ENCODE measurements at places on chromosomes 1 and 21. TPM values are rescaled to one million over a fixed set of nuclear protein-coding genes. Genes with fewer than 3 reads are reported as not detected.
A peak's percentile ranks its signal among the peaks of the same experiment; 100 is the strongest.

Gene C2CD4D
- total RNA-seq, result 1.4 TPM

Gene NHLH1
- 0.26 TPM for total RNA-seq

GRCh38 chr1:37394574-37395464 lies 79.6 kb upstream of the ZC3H12A start:
- peaks cover 96% of the 10 kb centered on the region for H3K27me3 ChIP-seq
- H3K36me3 ChIP-seq, result no peaks in the 10 kb centered on the region
- no peak overlapping the region for H3K27ac ChIP-seq
- H3K4me1 ChIP-seq, result no peaks in the 10 kb centered on the region
- no peak for DNase-seq

- no peaks in the 10 kb centered on the region for H3K27me3 ChIP-seq
- DNase-seq, result no peak
- H3K36me3 ChIP-seq, result no peaks in the 10 kb centered on the region
These were observed 6.1 kb upstream of the IGSF8 start for GRCh38 chr1:160104486-160104885.

GRCh38 chr1:76593618-76594017 lies 273.7 kb upstream of the ST6GALNAC5 start:
- H3K4me1 ChIP-seq, result peaks cover 8% of the 10 kb centered on the region
- H3K4me3 ChIP-seq, result no peak overlapping the region
- H3K27ac ChIP-seq, result no peak overlapping the region
- H3K36me3 ChIP-seq, result no peaks in the 10 kb centered on the region

DNA sequence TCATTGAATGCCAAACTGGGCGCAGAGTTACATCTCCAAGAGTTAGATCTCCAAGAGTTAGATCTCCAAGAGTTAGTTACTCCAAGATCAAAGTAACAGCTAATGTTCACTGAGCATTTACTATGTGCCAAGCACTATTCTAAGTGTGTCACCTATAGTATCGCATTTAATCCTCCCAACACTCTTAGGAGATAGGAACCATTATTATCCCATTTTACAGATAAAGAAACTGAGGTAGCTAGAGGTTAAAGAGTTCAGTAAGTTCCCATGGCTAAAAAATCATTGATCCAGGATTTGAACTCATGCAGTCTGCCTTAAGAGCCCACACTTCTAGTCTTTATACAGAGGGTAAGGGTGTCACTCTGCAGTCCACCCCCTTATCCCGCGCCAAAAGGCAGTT lies 1.5 kb upstream of the NAV1 start:
- H3K27ac ChIP-seq, result no peak overlapping the region
- no peaks in the 10 kb centered on the region for H3K27me3 ChIP-seq
- H3K4me1 ChIP-seq, result peaks cover 50% of the 10 kb centered on the region
- no peaks in the 10 kb centered on the region for H3K36me3 ChIP-seq

GRCh38 chr1:164703960-164704411 lies 145.0 kb downstream of the PBX1 start:
- no peak overlapping the region for H3K27ac ChIP-seq
- DNase-seq, result no peak
- H3K4me1 ChIP-seq, result peaks cover 53% of the 10 kb centered on the region
- H3K27me3 ChIP-seq, result no peaks in the 10 kb centered on the region
- no peaks in the 10 kb centered on the region for H3K36me3 ChIP-seq
- no peak overlapping the region for H3K4me3 ChIP-seq

DNA sequence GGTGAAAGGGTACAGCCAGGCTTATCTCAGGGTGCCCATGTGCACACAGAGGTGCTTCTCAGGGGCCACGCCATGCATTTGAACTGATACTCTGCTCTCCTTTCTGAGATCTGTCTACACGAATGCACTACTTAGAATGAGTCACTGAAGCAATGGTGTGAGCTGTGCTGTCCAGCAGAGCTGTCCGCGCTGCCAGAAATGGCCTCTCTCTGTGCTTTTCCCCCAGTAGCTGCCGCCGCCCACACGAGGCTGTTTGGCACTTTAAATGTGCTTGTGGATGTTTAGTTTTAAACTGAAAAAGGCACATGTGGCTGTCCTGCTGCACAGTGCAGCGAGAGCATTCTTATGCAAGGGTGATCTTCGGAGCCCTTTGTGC lies 87.1 kb upstream of the COL6A1 start:
- DNase-seq, result no peak
- H3K36me3 ChIP-seq, result no peaks in the 10 kb centered on the region
- no peaks in the 10 kb centered on the region for H3K27me3 ChIP-seq

DNA sequence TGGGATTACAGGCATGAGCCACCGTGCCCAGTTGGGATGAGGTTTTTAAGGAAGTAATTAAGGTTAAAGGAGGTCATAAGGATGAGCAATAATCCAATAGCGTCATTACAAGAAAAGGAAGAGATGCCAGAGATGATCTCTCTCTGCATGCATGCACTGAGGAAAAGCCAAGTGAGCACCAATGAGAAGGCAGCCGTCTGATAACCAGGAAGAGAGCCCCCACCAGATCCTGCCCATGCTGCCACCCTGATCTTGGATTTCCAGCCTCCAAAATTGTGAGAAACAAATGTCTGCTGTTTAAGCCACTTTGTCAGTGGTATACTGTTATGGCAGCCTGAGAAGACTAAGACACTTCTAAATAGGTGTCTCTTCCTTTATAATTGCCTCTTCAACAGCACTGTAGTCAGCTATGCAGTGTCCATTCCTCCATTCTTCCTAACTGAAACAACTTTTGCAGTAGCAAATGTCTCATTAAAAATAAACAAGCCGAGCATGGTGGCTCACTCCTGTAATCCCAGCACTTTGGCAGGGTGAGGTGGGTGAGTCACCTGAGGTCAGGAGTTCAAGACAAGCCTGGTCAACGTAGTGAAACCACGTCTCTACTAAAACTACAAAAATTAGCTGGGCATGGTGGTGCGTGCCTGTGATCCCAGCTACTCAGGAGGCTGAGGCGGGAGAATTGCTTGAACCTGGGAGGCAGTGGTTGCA lies 216.2 kb upstream of the RUNX1 start:
- no peaks in the 10 kb centered on the region for H3K36me3 ChIP-seq
- DNase-seq, result peak; percentile 75
- no peak overlapping the region for H3K4me3 ChIP-seq
- H3K4me1 ChIP-seq, result peaks cover 22% of the 10 kb centered on the region

- no peaks in the 10 kb centered on the region for H3K27me3 ChIP-seq
- no peaks in the 10 kb centered on the region for H3K36me3 ChIP-seq
These were observed at the start of gene FHL3 for GRCh38 chr1:38005195-38006007. Gene FHL3 (minus strand): TSS chr1:38005514. CDS start chr1:37999412, 6,102 bp downstream.

Gene CLIC6
- not detected for total RNA-seq

Gene ZNF683
- total RNA-seq, result not detected

DNA sequence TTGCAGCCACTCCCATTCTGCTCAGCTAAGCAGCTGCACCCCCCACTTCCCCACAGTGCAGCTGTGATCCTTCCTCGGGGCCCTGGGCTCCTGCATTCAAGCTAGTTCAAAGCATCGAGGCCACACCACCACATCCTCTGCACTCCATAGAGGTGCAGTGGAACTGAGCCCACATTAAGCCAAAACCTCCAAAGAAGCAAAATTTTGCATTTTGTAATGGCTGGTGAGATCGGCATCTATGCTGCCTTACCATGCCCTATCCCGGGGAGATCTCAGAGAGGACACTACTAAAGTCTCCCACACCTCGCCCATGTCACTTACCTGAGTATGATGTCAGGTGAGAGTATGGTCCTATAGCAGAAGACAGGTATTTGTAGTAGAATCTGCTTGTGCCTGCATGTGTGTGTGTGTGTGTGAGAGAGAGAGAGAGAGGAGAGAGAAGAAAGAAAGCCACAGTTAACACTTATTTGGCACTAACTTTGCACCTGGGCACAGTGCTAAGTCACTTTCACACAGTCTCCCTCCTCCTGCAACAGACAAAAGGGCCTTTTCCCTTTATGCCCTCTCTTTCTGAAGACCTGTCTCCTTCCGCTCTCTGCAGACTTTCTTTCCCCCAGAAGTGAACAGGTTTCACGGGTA lies 89.8 kb downstream of the KIF14 start:
- H3K27me3 ChIP-seq, result no peaks in the 10 kb centered on the region
- no peak for DNase-seq
- H3K36me3 ChIP-seq, result no peaks in the 10 kb centered on the region
- H3K4me1 ChIP-seq, result peaks cover 7% of the 10 kb centered on the region
- H3K4me3 ChIP-seq, result no peak overlapping the region

GRCh38 chr21:16196001-16196400 lies 466.2 kb downstream of the USP25 start:
- H3K36me3 ChIP-seq, result no peaks in the 10 kb centered on the region
- H3K27me3 ChIP-seq, result no peaks in the 10 kb centered on the region
- no peak for DNase-seq
- no peaks in the 10 kb centered on the region for H3K4me1 ChIP-seq
- no peak overlapping the region for H3K27ac ChIP-seq

- H3K4me1 ChIP-seq, result no peaks in the 10 kb centered on the region
- H3K4me3 ChIP-seq, result no peak overlapping the region
- H3K36me3 ChIP-seq, result no peaks in the 10 kb centered on the region
- no peak overlapping the region for H3K27ac ChIP-seq
- H3K27me3 ChIP-seq, result no peaks in the 10 kb centered on the region
These were observed 32.8 kb downstream of the C2CD2 start for GRCh38 chr21:41921021-41921420.

- no peaks in the 10 kb centered on the region for H3K4me1 ChIP-seq
- no peak overlapping the region for H3K4me3 ChIP-seq
- H3K27me3 ChIP-seq, result no peaks in the 10 kb centered on the region
- H3K36me3 ChIP-seq, result no peaks in the 10 kb centered on the region
These were observed 212.3 kb downstream of the KAZN start for GRCh38 chr1:14810595-14811361.

Gene THEMIS2
- total RNA-seq, result 3.1 TPM

DNA sequence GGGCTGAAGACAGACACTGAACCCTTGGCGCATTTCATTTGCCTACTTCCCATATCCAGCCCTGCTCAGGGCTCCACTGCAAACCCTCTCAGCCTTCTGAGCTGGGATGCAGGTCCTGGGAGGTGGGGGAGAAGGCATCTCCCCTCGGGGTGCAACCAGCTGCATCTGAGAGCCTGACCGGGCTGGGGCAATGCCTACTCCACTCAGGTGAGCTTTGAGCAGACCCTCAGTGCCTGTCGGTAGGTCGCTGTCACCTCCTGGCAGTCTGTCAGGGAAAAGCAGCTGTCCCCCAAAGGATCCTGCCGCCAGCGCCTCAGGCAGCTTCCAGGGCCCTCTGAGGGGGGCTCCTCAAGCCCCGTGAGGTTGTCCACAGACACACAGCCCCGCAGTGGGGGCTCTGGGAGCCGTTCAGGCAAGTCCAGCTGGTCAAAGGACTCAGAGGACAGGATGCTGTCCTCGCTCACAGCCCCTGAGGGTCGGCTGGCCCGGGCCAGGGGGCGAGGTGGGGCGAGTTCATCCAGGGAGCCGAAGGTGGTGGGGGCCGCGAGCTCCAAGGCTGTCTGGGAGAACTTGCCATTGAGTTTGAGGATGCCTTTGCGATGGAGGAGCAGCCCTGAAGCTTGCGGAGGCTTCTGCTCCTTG lies 18.2 kb downstream of the NUAK2 start:
- no peak for DNase-seq
- no peaks in the 10 kb centered on the region for H3K27me3 ChIP-seq
- no peak overlapping the region for H3K4me3 ChIP-seq
- no peaks in the 10 kb centered on the region for H3K36me3 ChIP-seq

DNA sequence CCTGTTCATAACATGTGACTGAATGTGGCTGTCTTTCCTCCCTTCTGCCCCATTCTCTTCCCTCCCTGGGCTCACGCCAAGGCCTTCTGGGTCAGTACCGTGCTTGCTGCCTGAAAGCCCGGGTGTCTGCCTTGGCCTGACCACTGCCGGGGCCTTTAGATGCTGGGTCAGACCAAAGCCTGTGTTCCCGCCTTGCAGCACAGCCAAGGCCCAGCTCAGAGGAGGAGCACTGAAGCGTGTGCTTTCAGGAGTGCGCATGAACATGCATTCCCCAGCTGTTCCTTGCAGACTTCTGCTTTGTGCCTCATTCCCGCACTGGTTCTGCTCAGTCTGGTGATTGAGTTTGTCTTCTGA lies 27.0 kb upstream of the SARS1 start:
- no peaks in the 10 kb centered on the region for H3K4me1 ChIP-seq
- H3K27ac ChIP-seq, result no peak overlapping the region
- no peak overlapping the region for H3K4me3 ChIP-seq
- H3K27me3 ChIP-seq, result no peaks in the 10 kb centered on the region
- no peaks in the 10 kb centered on the region for H3K36me3 ChIP-seq
- no peak for DNase-seq

DNA sequence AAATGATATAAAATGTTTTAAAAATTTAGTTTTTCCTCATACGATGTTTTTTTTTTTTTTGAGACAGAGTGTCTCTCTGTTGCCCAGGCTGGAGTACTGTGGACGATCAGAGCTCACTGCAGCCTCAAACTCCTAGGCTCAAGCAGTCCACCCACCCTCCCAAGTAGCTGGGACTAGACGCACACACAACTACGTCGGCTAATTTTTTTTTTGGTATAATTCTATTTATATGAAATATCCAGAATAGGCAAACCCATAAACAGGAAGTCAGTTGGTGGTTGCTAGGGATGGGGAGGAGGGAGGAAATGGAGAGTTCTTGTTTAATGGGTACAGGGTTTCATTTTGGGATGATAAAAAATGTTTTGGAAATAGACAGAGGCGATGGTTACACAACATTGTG lies 56.5 kb downstream of the WARS2 start:
- H3K27ac ChIP-seq, result no peak overlapping the region
- no peaks in the 10 kb centered on the region for H3K27me3 ChIP-seq
- no peaks in the 10 kb centered on the region for H3K36me3 ChIP-seq
- H3K4me3 ChIP-seq, result no peak overlapping the region
- H3K4me1 ChIP-seq, result no peaks in the 10 kb centered on the region
- DNase-seq, result no peak
